ENCODE measurements at places on chromosomes 7 and 10.

GRCh38 chr10:28879875-28880682 lies 202.8 kb downstream of the BAMBI start:
- H3K4me3 ChIP-seq = peak overlapping the region; percentile 10
- no peak for DNase-seq
- no peaks in the 10 kb centered on the region for H3K36me3 ChIP-seq
- H3K27me3 ChIP-seq = no peaks in the 10 kb centered on the region
- H3K27ac ChIP-seq = no peak overlapping the region

DNA sequence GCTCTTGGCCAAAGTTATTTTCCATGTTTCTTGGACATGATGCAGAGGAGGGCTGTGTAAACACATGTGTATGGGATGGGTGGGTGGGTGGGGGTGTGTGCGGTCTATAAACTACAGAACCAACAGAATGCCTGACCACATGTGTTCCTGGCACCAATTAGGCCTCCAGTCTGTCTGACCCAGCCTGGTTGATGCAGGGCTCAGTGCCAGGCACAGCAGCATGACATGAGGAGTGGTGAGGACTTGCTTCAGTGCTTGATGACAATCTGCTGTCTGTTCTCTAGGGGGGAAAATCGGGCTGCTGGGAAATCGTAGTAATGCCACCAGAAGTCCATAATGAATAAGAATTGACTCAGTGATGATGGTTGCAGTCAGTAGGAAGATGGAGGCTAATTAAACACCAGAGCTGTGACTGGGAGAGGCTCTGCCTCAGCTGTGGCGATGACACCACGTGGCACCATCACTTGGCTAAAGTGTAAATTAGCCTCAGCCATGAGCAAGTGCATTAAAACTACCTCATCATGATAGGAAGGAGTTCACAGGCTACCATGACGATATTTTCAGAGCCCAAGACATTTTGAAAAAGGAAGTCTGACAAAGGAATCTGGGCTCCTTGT lies 260.1 kb upstream of the PODXL start:
- H3K4me3 ChIP-seq = no peak overlapping the region
- H3K4me1 ChIP-seq = no peaks in the 10 kb centered on the region
- H3K27me3 ChIP-seq = no peaks in the 10 kb centered on the region
- DNase-seq = no peak
- no peak overlapping the region for H3K27ac ChIP-seq
- no peaks in the 10 kb centered on the region for H3K36me3 ChIP-seq

- DNase-seq = no peak
- no peaks in the 10 kb centered on the region for H3K4me1 ChIP-seq
- no peak overlapping the region for H3K4me3 ChIP-seq
- no peaks in the 10 kb centered on the region for H3K36me3 ChIP-seq
Observed at GRCh38 chr7:158255558-158255957, 332.1 kb downstream of the PTPRN2 start.

- no peaks in the 10 kb centered on the region for H3K4me1 ChIP-seq
- DNase-seq = no peak
- H3K27me3 ChIP-seq = no peaks in the 10 kb centered on the region
- no peak overlapping the region for H3K4me3 ChIP-seq
- H3K27ac ChIP-seq = no peak overlapping the region
Observed at GRCh38 chr7:79529881-79530235, 76.4 kb upstream of the MAGI2 start.

DNA sequence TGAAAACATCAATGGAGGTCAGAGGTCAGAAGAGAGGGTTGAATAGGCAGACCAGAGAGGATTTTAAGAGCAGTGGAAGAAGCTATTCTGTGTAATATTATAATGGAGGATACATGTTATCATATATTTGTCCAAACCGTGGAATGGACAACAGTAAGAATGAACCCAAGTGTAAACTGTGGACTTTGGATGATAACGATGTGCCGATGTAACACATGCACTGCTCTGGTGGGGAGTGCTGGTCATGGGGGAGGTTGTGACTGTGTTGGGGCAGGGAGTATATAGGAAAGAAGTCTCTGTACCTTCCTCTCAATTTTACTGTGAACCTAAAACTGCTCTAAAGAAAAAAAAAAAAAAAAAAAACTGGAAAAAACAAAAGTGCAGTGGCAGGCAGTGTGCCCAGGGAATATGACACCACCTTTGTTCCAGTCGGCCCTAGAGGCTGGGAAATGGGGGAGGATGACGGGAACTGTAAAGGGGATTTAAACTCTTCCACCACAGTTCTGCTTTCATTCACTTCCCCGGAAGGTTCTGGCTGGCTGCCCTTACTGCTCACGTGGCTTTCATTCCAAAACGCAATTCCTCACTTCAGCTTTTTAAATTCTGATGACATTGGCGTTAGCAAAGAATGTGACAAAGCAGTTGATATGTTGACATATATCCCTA lies 113.7 kb upstream of the ANKRD1 start:
- H3K4me3 ChIP-seq = no peak overlapping the region
- no peaks in the 10 kb centered on the region for H3K27me3 ChIP-seq
- H3K36me3 ChIP-seq = no peaks in the 10 kb centered on the region
- H3K27ac ChIP-seq = no peak overlapping the region
- peaks cover 24% of the 10 kb centered on the region for H3K4me1 ChIP-seq
- peak; percentile 46 for DNase-seq

DNA sequence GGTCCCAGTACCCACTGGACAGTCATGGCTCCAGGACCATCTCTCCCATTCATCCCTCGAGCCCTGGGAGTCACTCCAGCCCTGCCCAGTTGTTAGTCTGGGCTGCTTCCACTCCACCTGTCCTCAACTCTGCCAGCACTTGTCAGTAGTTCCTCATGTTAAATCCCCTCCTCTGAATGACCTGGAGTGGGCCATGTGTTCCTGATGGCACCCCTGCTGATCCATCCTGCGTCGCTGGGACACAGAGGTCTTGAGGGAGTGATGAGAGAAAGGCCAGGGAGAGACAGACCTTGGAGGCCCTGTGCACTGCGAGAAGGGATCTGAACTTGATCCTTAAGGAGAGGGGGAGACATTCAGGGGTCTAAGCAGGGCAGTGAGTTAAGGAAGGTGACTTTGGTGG lies 174.9 kb downstream of the GRID1 start:
- no peak overlapping the region for H3K4me3 ChIP-seq
- H3K27me3 ChIP-seq = peaks cover 3% of the 10 kb centered on the region
- H3K36me3 ChIP-seq = no peaks in the 10 kb centered on the region
- no peak overlapping the region for H3K27ac ChIP-seq
- H3K4me1 ChIP-seq = no peaks in the 10 kb centered on the region

DNA sequence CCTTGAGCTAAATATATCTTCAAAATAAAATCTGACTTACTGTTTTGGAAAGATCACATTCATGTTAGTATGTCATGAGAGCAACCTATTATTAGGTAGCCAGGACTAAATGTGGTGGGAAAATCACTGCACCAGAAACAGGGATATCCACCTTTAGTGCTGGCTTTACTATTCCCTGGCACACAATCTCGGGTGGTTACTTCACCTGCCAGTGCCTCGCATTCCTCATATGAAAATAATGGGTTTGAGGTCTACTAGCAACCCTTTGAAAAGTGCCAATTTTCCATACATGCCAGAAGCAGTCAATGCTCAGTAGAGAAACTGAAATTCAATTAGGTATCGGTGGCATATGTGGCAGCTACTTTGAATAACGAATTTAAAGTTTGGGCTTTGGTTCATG lies 36.8 kb downstream of the PTN start:
- no peaks in the 10 kb centered on the region for H3K27me3 ChIP-seq
- H3K36me3 ChIP-seq = no peaks in the 10 kb centered on the region
- no peaks in the 10 kb centered on the region for H3K4me1 ChIP-seq
- DNase-seq = no peak
- no peak overlapping the region for H3K4me3 ChIP-seq

DNA sequence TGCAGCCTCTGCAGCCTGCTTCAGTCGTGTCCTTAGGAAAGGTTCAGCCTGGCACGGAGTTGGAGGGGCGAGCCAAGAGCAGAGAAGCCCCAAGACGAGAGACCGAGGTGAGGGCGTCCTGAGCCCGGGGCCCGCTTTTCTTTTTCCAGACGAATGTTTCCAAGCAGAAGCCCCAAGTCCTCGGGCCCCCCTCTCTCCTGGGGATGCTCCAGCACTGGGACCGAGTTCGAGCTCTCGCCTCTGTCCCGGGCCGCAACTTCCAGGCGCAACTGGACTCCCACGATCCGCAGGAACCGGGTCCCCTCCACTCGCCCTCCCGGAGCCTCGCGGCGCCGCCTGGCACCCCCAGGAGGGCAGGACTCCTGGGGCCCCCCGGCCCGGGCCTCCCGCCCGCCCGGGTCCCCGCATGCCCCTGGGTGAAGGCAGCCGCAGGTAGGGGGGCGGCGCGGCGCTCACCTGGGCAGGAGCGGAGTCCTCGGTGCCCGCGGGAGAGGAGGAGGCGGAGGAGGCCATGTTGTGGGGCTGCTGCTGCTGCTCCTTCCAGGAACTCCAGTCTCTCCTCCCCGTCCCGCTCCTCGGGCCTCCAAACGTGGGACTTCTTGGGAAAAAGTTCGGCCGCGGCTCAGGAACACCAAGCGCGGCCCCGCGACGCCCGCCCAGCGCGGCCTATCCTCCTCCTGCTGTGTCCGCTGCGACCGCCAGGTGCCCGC lies 45.3 kb upstream of the CDK1 start:
- peak overlapping the region; percentile 50 for H3K4me3 ChIP-seq
- H3K27ac ChIP-seq = no peak overlapping the region
- no peaks in the 10 kb centered on the region for H3K4me1 ChIP-seq

Data from gastrocnemius medialis (tissue), 4 donors.